Mammary epithelial cell (primary cell): ENCODE measurements at places on chromosomes 5 and 9. TPM values are rescaled to one million over a fixed set of nuclear protein-coding genes. Genes with fewer than 3 reads are reported as not detected.

The NIPAL4 gene
- 3.0 TPM for total RNA-seq

The GLRA1 gene
- not detected for total RNA-seq

The GOLGA1 gene
- total RNA-seq, result 17.6 and 21.6 TPM in 2 replicates

The EFNA5 gene
- 27.8 TPM for total RNA-seq

The MYORG gene
- 35.0 TPM for total RNA-seq

The ZFP2 gene
- total RNA-seq, result 0.16 TPM in 1 of 2 replicates, not detected in the other

The SMIM33 gene
- total RNA-seq, result not detected

The GRAMD2B gene
- total RNA-seq, result 50.2 and 56.2 TPM in 2 replicates

The PCDHB2 gene
- 3.3 and 6.8 TPM in 2 replicates for total RNA-seq

The SLC45A2 gene
- under 0.01 TPM for total RNA-seq

The SPEF2 gene
- 1.6 and 2.5 TPM in 2 replicates for total RNA-seq

The KIAA0825 gene
- 9.3 TPM for total RNA-seq

The ABO gene
- total RNA-seq, result not detected

DNA sequence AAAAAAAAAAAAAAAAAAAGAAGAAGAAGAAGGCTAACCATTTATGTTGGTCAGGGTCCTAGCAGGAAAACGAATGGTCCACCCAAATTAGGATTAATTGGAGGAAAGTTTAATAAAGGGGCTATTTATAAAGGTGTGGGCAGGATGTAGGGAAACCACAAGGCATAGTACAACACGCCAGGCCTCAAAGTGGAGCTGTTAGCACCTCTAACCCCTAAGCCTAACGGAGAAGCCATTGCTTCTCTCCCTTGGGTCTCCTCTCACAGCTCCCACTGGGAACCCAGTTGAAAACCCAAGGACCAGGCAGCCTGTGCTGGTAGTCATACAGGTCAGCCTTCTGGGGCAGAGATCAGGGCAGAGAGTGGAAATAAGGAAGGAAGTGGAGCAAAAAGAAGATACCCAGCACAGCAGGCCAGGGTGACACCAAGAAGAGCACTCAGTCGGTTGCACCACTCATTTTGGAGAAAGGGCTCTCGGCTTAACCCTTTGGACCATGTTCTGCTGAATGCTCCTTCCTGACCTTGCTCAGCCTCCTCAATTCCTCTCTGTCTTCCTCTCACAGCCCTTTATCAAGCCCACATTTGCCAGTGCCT is 8.8 kb upstream of the GLIPR2 start:
- no peak for DNase-seq

DNA sequence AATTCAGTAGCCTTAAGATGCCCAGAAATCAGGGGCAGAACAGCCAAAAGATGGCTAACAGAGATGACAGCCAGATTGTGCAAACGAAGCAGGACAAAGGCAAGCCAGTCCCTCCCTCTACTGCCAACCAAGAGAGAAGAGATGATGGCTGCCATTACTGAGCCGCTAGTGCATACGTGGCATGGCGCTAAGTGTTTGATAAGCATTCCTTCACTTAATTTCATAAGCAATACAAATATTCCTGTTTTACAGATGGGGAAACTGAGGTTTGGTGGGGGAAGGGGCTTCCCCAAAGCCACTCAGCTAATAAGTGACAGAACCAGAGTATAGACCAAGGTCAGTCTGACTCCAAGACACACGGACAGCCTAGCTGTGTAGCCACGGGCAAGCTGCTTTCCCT is 44.1 kb downstream of the STK10 start:
- no peak for DNase-seq

- DNase-seq, result peak; percentile 78
Observed at GRCh38 chr5:133373121-133373870, 239.0 kb downstream of the FSTL4 start.

- peak; percentile 2 for DNase-seq
Observed at GRCh38 chr5:122312591-122313406, 762 bp downstream of the SNCAIP start.

DNA sequence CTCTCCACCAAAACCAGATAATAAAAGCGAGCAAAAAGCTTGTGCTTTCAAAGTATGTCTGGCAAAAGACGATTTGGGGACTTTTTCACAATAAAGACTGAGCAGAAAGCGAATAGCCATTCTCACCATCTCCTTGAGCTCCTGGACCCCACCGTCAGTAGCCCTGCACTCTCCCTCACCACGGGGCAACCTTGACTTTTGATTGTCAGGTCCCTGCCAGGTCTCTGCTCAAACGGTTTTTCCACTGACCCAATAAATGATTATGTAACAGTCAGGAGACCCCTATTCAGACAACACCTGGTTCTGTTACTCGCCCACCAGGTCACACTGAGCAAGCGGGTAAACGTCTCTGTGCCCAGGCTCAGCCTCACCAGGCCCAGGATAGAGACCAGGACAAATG is 131.3 kb downstream of the MVB12B start:
- no peak for DNase-seq

DNA sequence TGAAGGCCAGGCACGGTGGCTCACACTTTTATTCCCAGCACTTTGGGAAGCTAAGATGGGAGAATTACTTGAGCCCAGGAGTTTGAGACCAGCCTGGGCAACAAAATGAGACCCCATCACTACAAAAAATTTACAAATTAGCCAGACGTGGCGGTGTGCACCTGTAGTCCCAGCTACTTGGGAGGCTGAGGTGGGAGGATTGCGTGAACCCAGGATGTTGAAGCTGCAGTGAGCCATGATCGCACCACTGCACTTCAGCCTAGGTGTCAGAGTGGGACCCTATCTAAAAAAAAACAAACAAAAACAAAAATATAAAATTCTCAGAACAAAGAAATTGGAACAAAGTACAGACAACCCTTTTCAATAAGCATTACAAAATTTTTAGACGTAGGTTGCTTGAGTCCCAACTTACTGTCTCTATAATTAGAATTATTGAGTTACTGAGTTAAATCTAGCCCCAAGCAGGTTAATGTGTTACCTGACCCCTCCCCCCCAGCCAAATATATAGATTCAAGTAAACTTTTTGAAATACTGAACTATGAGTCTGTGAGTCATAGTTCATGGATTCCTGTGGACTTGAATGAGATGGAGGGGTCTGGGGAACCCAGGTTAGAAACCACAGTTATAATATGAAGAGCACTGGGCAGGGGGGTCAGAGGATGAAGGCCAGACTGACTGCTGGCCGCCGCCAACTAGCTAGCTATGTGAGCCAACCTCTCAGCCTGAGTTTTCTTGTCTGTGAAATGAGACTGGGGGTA is 173.1 kb downstream of the AOPEP start:
- no peak for DNase-seq

DNA sequence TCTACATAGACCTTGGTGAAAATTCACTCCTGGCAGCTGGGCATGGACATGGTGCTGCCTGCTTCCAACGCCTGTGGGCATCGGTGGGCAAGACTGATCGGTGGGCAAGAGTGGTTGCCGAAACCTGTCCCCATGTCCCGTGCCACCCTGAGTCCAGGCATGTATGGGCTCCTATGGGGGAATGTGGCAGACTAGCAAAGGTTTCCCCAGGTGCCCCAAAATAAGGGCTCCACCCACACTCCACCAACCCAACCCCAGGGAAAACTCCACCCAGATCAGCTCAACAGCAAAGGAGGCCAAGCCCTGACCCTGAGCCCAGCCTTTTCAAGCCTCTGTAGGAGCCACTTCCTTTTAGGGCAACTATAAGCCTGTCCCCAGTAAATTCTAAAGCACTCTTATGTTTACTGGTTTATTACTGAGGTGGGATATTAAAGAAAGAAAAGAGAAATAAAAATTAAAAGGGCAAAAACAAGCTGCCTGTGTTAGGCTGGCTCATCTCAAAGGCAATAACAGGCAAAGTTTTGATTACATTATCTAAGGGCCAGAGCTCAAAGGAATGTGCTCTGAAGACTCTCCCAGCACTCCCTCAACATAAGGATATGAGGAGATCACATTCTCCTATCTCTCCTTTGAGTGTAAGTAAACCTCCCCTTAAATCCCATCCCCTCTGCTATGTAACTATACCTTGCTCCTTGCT is 8.9 kb upstream of the SPATA31E1 start:
- no peak for DNase-seq

- no peak for DNase-seq
Observed at GRCh38 chr5:88825584-88826315, 57.2 kb downstream of the MEF2C start.

DNA sequence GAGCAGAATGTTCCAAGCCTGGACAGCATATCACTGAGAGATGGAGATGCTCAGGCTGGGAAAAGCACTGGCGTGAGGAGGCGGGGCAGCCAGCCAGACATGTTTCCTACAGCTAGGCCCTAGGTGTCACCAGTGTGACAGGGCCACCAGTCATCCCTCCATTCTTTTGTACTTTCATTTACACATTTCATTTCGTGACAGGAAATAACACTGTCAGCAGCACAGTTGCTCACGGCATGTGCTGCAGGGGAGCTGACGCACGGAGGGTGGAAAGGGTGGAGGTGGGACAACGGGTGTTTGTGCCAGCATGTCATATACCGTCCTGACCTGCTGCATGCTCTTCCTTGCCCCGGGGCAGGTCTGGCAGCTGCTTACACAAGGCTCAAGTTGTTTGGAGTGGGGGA is 14.8 kb upstream of the CEMIP2 start:
- peak; percentile 88 for DNase-seq

DNA sequence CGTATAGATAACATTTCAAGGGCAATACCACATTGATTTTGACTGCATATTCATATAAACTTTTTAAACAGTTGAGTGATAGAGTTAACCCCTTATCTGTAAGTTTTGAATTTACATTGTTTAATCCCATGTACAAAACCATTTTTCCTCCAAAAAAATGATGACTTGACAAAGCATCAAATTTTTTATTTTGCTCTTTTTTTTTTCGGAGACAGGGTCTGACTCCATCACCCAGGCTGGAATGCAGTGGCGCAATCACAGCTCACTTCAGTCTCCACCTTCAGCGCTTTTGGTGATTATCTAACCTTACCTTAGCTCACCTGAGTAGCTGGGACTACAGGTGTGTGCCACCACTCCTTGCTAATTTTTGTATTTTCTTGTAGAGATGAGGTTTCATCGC is 1670.1 kb upstream of the CDH9 start:
- DNase-seq, result no peak

DNA sequence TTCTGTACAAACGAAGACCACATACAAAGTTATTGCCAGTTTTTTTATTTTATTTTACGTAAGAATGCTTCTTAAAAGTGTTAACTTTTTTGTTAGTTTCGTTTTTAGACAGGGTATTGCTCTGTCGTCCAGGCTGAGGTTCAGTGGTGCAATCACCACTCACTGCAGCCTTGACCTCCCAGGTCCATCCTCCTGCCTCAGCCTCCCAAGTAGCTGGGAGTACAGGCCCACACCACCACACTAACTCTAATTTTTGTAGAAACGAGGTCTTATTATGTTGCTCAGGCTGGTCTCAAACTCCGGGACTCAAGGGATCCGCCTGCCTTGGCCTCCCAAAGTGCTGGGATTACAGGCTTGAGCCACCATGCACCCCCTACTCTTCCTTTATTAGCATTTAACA is 2.3 kb upstream of the DNAJA1 start:
- no peak for DNase-seq

DNA sequence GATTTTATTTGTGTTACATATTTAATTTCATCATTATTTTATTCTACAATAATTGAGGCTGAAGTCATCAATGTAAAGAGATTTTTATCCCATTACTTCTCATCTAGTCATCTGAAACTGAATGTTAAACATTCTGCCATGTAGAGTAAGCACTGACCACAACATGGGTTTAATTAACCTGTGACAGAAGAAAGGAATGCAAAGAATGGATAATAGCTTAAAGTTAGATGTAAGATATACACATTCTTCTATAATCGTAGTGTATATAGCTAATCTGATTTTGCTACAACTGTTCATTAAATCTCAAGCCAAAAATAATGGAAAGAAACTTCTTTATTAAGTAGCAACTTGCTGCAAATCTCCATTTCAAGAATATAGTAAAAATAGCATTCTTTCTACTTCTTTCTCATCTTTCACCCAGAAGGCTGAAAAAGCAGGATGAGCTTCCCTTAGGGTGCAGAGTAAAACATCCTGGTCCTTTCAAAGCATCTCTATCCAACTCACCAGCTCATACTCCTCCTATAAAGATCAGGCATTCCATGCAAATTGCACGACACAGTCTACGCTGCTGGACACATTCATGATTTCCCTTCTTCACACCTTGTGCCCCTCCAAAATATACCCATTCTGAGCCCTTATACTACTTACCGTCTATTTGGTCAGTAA is 115.2 kb downstream of the EFNA5 start:
- peak; percentile 57 for DNase-seq

GRCh38 chr5:135720191-135720590 is 114.3 kb upstream of the SLC25A48 start:
- no peak for DNase-seq

DNA sequence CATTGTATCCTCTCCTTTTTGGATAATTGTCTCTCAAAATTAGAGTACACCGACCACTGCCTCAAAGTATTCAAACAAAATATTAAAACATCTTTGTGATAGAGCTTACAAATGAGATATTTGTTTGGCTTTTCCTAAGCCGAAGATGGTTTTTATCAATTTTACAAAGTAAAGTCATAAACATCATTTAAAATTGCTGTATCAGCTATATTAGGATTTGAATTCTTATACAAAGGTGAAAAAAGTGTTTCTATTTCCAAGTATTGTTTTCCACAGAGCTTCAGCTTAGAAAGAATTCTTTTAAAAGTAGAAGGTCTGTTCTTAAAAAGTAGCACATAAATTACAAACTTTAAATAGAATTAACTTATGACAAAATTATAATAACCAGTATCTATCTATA is 116.6 kb upstream of the IFNE start:
- no peak for DNase-seq

DNA sequence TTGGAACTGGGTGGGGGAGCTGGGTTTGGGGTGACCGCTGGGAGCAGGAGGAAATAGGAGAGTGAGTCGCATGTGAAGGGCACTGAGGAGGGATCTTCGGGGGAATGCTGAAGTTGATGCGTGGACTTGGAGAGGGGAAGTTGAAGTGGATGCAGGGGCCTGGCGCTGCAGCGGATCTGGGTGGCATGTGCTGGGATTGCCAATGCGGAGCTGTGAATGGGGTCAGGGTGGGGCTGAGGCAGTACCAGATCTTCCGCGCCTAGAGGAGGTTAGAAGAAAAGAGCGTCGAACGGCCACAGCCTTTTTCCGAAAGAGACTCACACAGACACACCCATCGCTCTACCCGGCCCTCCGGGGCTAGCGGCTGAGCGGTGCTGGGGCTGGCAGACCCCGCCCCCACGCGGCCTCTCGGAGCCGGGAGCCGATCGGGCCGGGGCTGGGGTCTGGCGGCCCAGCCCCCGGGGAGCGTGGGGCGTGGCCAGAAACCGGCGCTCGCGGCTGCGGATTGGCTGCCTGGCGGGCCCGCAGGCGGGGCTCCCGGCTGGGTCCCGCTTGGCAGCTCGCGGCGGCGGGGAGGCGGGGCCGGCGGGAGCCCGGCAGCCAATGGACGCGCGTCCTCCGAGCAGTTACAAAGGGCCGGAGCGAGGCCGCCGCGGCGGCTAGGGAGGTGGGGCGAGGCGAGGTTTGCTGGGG is at the start of gene TGFBR1:
TSS of gene TGFBR1 (plus strand) at position 655 of the 693 bp plus-strand sequence. CDS start 93 bp downstream, outside the sequence.
- DNase-seq, result peak; percentile 89

GRCh38 chr5:133890776-133891280 is 77.6 kb downstream of the C5orf15 start:
- no peak for DNase-seq
